AML-193 (cell line): ENCODE measurements at places on chromosomes 6 and 20.

DNA sequence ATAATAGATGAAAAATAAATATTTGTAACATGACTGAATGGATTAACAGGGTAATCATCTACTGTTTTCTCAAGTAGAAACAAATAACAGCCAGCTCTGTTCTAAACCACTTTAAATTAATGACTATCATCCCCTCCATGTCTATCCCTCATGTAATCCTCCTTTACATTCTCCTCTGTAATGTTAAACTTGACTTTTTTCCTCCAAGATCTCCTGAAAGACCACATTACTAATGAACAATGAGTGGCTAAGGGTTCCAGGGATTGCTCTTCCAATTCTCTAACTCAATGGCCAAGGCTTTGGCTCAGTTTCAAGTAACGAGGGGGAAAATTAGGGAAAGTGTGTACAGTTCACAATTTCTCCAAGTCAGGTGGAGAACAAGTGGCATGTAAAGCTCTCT lies 37.6 kb upstream of the FBXL4 start:
- DNase-seq, result no peak

- no peak for DNase-seq
These were observed 105.7 kb downstream of the LCA5 start for GRCh38 chr6:79431537-79431933.

DNA sequence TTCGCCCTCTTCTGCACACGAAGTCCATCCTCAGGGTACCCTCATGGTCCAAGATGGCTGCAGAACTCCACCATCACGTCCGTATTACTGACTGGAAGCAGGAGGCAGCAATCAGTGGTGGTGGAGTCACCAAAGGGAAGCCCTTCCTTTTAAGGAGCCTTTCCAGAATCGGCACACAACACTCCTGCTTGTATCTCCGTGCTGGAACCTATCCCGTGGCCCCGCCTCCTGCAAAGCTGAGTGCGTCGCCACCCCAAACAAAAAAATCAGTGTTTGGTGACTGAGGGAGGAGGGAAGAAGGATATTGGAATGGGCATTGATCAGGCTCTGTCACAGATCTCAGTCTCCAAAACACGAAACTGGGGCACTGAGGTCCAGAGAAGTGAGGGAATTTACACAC lies 5.8 kb upstream of the CCN5 start:
- DNase-seq, result no peak

DNA sequence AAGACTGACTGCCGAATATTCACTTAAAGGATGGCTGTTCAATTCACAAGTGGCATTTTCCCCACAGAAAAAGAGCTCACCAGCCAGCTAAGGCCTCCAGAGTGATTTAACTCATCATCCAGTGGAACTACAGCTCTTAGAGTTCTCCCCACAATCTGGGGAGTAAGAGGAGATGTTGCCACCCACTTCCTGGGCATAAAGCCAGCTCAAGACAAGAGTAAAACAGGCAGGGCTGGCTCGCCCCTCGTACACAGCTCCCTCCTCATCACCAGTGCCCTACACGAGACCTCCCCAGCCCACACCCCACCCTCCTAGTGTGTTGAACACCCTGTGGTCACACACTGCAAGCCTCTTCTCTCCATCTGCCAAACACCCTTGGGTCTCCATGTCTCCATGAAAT lies 47.2 kb upstream of the IPCEF1 start:
- DNase-seq, result no peak

DNA sequence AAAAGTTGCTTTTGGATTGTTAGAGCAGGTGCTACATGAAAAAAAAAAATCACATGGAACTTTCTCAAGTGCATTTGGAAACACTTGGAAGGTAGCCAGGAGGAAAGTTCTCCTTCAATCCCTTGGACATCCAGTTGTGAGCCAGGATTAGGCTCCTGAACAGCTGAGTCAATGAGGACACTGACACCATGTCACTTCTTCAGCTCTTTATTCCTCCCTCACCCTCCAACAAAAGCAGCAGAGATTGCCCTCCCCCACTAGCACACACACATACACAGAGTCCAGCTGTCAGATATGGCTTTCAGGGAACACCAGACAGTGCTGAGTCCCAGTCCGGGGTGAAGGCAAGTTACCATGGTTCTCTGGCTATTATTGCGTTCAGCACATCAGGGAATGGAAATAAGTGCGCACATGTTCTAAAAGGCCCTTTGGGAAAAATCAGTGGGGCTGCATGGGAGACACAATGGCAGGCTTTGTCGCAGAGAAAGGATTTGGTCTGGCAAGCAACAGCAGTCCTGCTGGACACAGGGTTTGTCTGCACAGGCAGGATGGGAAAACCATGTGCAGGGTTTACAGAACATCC lies 124.7 kb upstream of the MARCKS start:
- DNase-seq, result no peak

DNA sequence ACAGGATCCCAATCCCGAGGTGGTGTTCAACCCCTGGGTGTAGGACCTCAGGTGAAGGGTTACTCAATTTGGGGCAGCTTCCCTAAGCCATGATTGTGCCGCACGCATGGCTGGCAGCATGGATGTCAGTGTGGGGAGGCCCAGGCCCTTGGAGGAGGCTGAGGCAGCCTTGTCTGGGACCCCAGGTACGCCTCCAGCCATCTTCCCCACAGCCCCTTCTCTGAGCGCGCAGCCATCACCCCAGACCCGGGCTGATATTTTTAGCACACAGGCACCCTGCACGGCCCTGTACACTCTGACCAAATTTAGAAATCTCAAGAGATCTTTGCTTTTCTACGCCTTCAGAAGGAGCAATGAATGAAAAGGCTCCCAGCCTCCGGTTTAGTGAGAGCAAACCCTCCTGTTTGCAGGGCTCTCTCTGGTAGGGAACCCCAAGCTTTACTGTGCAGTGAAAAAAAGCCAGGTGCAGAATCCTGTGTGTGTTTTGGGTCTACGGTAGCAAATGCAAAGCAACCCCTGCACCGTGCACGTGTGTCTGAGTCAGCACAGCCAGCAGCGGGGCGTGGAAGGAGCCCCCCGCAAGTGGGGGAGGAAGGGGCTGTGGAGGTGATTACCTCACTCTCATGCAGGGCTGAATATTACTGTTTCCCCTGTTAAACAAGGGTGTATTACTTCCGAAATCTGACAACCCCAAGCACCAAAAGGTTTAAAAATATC lies 44.3 kb downstream of the CTCFL start:
- peak; percentile 18 for DNase-seq

DNA sequence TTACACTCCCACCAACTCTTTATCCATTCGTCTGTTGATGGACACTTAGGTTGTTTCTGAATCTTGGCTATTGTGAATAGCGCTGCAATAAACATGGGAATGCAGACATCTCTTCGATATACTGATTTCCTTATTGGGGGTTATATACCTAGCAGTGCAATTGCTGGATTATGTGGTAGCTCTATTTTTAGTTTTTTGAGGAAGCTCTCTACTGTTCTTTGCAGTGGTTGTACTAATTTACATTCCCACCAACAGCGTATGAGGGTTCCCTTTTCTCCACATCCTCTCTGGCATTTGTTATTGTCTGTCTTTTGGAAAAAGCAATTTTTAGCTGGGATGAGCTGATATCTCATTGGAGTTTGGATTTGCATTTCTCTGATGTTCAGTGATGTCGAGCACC lies 4.6 kb upstream of the PFDN4 start:
- no peak for DNase-seq

GRCh38 chr6:150228072-150228733 lies 85.4 kb downstream of the PPP1R14C start:
- no peak for DNase-seq

DNA sequence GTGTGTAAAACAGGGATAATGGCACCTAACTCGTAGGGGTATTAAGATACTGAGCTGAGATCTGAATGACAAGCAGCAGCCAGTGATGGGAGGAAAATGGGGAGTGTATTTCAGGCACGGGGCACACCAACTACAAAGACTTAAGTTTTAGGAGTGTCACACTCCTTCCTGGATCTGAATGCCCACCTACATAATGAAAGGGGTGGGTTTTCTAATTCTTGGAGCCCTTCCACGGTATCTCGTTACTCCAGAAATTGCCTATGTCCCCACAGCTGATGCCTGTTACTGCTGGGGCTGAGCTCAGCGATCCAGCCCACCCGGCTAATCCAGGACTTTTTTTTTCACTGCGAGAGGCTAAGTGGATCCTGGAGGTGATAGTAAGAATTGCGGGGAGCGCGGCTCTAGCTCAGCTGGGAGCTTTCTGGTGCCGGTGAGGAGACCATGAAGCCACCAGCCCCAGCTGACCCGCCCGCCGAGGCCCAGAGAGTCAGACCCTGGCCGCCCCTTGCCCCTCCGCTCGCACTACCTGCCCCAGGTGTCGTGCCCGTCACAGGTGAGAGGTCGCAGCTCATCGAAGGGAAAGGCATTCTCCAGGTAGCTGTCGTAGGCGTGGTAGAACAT lies 727 bp downstream of the EDEM2 start:
- no peak for DNase-seq

GRCh38 chr20:20562507-20562906 lies 149.9 kb downstream of the RALGAPA2 start:
- DNase-seq, result no peak

DNA sequence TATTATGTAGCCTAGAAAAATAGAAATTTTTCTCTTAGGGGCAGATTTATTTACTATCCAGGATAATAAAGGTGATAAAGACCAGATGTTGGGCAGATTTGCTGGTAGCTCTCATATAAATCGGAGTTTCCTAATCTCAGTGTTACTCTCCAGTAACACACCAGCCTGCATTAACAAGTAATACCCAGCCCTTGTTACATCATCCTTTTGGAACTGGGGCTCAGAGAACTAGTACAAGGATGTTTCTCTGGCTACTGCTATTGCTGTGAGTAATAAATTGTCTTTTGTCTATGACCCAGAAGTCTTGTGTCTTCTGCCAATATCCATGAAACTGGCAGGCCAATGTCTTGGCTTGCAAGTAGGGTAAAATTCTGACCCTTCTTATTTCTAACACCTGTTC lies 16.8 kb downstream of the TPD52L1 start:
- no peak for DNase-seq

- DNase-seq, result peak; percentile 99
These were observed 280.5 kb downstream of the SYNE1 start for GRCh38 chr6:152356662-152357061.

- peak; percentile 16 for DNase-seq
These were observed 18.9 kb upstream of the DSN1 start for GRCh38 chr20:36792422-36792821.

DNA sequence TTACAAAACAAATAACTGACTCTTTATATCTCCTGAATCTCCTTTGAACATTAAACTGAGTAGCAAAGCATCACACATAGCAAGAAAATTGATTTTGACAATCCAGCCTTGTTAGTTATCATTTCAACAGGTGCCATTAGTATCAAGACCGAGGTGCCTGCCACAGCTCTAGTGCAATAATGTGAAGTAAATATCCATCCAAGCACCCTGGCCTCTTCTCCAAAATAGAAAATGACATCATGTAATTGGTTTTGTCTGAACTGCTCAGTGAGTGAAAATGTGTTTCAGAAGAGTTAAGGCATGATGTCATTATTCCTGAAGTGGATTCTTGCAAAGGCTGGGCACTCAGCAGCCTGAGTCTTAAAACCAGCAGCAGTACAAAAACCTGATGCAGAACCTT lies 341.4 kb downstream of the PLCB1 start:
- no peak for DNase-seq

DNA sequence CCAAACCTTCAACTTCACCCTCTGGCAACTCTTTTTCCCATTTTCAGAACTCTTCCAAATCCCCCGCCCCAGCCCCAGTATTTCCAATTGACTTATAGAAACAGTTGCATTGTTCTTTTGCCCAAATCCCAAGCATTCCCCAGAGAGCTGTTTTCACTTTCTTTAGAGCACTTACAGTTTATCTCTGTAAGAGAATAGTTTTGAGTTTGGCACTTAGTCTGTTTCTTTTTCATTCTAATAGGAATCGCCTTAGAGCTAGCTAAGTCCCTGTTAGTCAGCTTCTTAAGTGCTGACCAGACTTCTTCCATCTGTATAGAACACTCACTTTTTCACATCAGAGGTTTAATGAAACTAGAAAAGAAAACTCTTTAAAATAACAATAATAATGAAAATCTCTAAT lies 374.2 kb upstream of the FLRT3 start:
- no peak for DNase-seq

GRCh38 chr6:75922226-75922625 lies 150.2 kb downstream of the IMPG1 start:
- DNase-seq, result no peak

GRCh38 chr6:155328539-155329459 lies 14.5 kb upstream of the TFB1M start:
- no peak for DNase-seq

- peak; percentile 63 for DNase-seq
These were observed 59.8 kb upstream of the RREB1 start for GRCh38 chr6:7047966-7048365.

- no peak for DNase-seq
These were observed 22.2 kb downstream of the TNXB start for GRCh38 chr6:32086661-32087573.

GRCh38 chr6:46628976-46629375 lies 23.6 kb downstream of the CYP39A1 start:
- DNase-seq, result no peak

DNA sequence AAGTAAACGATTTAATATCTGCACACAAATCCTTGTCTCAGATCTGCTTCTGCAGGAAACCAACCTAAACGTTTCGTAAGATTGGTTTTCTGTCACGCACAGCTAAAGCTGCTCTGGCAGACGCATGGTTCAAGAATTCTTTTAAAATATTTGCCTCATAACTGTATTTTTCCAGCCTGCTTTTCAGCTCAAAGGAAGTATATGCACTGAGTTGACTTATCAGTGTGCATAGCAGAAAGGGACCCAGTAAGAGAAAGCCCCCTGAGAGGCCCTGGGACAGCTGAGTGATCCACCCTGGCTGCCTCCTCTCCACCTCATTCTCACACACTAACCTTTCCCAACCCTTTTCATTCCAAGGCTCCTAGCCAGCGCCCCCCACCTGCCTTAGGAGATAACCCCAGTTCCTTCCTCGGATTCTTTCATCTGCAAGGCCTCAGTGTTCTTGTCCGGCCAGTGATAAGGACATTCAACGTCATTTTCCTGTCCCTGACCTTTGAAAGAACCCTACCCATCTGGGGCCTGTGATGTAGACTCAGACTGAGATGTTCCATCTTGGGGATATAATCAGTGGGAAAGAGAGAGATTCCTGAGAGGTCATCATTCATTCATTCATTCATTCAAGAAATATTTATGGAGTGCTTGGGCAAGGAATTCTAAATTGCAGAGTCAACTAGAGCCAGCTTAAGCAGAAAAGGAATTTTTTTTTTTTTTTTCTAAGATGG lies 22.4 kb upstream of the SLC9A8 start:
- DNase-seq, result peak; percentile 92

DNA sequence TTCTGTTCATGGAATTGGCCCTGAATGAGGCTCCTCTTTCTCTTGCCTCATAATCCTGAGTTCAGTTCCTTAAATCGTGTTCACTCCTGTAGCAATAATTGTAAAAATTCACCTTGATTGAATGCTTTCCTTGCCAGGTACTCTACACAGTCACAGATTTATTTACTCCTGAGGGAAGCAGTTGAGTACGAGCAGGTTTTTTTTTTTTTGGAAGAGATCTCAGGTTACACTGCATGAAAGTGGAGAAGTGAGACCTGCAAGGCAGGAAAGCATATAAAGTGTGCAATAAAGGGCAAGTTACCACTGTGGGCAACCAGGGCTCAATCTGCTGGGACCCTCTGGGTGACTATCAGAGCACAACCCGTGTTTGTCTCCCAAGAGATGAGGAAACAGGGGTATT lies 93.0 kb upstream of the DOK5 start:
- DNase-seq, result no peak

- no peak for DNase-seq
These were observed 63.1 kb downstream of the CPNE5 start for GRCh38 chr6:36776167-36776566.
